SW480 (cell line): ENCODE measurements at places on chromosomes 1 and 21.

- DNase-seq: no peak
Observed at GRCh38 chr1:209866201-209866600, 38.4 kb downstream of the UTP25 start.

- DNase-seq: no peak
Observed at GRCh38 chr1:15523104-15524020, 653 bp downstream of the CASP9 start.

- DNase-seq: no peak
Observed at GRCh38 chr1:114117654-114118053, 36.0 kb downstream of the SYT6 start.

DNA sequence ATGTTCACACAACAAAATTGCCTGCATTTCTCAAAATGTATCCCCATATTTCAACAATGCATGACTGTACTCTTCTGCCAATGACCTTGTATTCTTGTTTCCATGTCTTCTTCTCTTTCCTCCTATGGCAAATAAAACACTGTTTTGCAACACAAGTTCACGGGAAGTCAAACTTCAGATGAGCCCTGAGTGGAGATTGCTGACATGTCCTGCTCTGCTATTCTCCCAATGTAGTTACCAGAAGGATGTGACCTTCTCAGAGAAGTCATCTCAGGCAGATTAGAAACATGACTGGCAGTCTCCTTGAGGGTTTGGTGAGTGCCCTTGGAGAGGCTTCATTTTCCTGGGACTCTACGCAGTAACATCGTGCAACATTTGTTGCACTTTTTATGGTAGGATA, 15.6 kb downstream of the FCGR2B start:
- no peak for DNase-seq

- DNase-seq: peak; percentile 44
Observed at GRCh38 chr1:215635827-215636226, 68.7 kb downstream of the KCTD3 start.

DNA sequence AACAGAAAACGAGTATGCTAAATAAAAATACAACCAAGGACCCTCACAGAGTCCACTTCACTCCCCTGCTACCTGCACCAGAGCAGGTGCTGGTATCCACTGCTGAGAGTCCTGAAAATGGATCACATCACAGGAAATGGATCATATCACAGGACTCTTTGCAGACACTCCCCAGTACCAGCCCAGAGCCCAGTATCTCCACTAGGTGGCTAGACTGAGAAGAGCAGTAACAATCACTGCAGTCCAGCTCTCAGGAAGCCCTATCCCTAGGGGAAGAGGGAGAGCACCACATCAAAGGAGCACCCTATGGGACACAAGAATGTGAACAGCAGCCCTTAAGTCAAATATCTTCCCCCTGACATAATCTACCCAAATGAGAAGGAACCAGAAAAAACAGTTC, 28.0 kb downstream of the AGBL4 start:
- no peak for DNase-seq

DNA sequence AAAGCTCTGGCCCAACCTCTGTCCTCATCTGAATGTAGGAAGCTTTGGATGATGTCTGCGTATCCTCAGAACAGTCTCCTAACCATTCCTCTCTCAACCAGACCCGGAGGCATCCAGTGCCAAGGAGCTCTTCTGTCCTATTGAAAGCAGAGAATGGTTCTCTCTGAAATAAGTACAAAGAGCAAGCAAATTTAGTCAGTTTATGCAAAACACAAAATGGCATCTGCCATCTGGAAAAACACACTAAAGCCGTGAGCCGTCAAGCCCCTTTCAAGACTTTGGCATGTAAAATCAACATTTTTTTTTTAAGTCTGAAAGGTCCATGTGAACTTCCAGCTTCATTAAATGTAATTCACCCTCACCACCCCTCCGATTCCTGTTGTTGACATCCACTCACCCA, 21.7 kb upstream of the PROX1 start:
- DNase-seq: no peak

DNA sequence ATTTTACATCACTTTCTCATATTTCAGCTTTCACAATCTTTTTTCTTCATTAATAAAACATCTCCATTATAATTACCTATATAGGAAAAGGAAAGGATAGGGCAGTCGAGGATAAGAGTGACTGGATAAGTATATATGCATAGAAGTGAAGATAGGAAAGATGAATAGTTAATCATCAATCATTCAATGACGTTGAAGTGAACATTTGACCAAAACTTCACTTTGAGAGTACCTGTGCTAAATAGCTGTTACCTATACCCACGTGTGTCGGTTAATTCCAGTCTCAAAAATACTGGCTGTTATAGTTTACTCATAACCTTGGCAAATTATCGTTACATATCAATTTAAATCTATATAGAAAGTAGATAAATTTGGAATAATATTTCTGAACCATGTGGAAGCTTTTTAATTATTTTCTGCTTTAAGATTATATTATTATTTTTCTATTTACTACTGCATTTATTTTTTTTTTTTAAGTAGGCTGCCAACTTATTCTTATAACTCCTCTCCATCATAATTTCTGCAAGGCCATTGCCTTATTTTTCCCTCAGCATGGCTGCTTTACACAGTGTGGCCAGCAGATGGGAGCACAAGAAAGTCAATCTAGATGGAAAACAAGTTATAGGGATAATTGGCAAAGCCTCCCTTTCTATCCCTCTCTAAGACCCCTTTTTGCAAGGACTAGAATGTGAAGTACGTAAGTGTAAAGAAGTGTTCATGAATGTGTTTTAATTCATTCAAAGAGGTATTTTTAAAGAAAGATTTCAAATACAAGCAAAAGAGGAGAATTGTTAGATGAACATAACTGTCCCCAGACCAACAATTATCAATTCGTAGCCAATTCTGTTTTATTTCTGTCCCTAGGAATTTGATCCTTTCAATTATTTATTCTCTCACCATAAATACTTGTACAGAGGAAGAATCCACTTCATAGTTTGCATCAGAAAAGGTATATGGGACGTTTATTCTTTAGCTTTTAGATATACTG, 290.4 kb downstream of the KCNT2 start:
- peak; percentile 18 for DNase-seq

GRCh38 chr1:29352719-29353420, 116.5 kb downstream of the PTPRU start:
- DNase-seq: no peak

GRCh38 chr1:54127594-54128300, 25.1 kb downstream of the CDCP2 start:
- DNase-seq: no peak

DNA sequence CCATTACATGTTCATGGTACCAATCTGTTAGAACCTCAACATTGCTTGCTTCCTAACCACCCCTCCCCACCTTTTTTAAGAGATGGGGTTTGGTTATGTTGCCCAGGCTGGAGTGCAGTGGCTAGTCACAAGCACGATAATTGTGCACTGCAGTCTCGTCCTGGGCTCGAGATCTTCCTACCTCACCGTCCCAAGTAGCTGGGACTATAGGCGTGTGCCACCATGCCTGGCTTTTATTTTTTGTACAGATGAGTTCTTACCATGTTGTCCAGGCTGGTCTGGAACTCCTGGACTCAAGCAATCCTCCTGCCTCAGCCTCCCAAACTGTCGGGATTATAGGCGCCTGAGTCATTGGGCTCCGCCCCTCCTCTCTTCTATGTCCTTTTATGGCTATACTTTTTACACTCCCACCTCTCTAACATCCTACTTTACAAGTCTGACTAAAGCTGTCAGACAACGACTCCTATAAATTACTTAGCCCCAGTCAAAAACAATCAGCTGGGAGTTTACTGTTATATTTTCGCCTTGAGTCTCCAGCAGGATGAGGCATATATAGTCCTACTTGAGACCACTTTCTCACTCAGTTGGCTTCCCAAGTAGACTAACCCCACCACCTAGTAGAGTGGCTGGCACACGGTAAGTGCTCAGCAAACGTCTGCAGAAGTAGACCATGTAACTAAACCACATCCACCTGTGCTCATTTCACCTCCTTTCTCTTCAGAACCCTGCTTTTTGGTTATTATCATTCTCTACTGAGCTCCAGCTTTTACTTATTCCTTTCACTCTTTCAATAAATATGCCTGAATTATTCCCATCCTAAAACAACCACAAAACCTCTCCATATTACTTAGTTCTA, 13.8 kb downstream of the ENSA start:
- no peak for DNase-seq

- DNase-seq: no peak
Observed at GRCh38 chr1:78277253-78277652, 213.5 kb upstream of the PTGFR start.

GRCh38 chr1:223208164-223209076, 65.4 kb upstream of the TLR5 start:
- DNase-seq: no peak

DNA sequence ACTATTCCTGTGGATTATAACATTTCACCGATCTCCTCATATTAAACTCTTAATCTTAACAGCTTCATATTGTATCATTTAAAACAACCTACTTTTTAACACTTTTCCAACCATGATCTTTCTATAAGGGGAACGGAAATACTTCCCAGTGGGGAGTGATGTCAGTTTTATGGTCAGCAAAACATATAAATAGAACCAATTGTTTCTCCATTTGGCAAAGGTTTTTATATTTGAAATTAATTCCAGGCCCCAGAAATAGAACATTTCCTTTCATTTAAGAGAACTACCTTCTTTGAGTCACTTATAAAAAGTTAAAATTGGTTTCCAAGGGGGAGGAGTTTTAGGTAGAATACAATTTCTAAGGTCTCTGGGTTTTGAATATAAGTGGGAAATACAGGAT, 189.6 kb downstream of the TGFBR3 start:
- no peak for DNase-seq

DNA sequence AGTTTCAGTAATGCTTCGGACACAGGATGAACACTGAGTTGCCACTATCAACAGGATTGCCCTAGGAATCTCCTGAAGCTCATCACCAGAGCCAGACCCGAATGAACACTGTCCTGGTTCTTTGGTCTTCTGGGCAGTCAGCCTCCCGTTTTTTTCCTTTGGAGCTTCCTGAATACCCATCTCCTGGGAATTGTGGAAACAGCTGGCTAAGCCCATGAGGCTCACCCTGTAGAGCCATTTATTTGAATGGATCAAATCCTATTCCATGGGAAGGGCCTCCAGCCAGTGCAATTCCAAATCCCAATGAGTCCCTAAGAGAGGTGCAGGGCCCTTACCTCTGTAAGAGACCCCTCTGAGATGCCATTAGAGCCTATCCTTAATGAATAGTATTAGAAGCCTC, 5.9 kb downstream of the RCSD1 start:
- DNase-seq: no peak

DNA sequence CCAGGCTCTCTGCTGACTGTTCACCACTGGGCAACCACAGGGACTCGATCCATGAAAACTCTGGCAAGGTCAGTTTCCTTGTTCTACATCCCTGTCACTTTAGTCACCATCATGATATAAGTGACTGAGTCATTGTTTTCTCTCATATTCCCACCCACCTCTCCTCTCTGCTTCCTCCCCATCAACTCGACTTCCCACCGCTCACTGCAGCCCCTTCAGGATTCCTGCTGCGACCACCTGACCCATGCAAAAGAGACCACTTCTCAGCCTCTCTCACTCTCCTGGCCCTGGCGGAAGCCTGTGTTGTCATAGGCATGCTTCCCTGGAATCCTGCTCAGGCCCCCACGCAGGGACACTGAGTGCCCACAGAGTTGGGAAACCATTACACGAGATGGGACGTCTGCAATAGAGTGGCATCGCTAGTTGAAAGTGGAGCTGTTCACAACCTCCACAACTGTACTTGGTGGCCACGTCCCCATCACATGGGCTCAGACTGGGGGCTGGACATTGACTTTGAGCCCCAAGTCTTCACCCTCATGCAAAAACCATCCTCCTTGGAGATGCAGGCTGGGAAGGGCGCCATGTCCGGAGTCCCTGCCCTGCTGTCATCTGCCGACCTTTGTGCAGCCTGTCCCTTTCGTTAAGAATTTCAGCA, 1.8 kb upstream of the TFF2 start:
- peak; percentile 17 for DNase-seq

GRCh38 chr1:207581496-207582153, 63.3 kb upstream of the CR1L start:
- DNase-seq: no peak

DNA sequence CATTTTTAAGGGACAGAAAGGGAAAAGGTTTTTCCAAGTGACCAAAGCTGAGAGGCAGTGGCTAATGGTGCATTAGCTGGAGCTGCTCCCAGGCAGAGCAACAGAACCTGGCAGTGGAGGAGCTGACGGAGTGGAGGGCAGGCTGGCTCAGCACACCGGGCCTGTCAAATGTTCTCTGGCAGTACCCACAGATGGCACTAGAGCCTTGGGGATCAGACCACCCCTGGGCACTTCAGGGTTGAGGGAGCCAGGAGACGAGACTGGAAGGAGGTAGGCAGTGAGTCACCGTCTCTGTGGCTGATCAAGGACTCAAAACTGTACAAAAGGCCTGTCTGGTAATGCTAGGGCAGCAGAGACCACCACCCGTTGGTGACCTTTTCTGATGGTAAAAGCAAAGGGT, 121.7 kb upstream of the KIAA0040 start:
- DNase-seq: no peak

DNA sequence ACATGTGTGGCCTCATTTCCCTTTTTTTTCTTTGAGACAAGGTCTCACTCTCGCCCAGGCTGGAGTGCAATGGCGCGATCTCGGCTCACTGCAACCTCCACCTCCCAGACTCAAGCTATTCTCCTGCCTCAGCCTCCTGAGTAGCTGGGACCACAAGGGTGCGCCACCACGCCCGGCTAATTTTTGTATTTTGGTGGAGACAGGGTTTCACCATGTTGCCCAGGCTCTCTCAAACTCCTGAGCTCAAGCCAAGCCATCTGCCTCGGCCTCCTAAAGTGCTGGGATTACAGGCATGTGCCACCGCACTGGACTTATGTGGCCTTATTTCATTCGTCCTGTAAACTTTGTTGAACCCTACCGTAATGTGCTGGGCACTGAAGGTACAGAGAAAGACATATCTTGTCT, 569 bp upstream of the WARS2 start:
- peak; percentile 2 for DNase-seq

DNA sequence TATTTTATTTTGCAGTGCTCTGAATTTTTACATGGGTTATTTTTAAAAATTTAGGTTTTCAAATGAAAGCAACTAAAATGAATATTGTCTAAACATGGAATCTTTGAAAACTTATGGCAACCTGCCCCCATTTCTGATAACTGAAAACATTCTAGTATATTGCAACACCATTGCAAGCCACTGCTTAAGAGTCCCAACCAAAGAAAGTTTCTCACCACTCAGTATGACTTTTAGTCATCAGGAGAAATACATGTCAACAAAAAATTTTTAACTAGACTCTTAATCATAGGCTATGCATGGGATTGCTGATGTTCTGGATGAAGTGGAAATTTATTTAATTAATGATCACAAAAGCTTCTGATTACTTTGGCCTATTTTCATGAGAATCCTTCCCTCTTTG, 112.1 kb downstream of the TNFSF18 start:
- DNase-seq: no peak
